CD4-positive, alpha-beta T cell treated with Interleukin-15 for 1 hour (primary cell): ENCODE measurements at places on chromosomes 2 and 18.

GRCh38 chr2:169131587-169132512 is 62.5 kb downstream of the DHRS9 start:
- no peak for DNase-seq

GRCh38 chr2:206886696-206887095 is 52.6 kb upstream of the CPO start:
- no peak for DNase-seq

DNA sequence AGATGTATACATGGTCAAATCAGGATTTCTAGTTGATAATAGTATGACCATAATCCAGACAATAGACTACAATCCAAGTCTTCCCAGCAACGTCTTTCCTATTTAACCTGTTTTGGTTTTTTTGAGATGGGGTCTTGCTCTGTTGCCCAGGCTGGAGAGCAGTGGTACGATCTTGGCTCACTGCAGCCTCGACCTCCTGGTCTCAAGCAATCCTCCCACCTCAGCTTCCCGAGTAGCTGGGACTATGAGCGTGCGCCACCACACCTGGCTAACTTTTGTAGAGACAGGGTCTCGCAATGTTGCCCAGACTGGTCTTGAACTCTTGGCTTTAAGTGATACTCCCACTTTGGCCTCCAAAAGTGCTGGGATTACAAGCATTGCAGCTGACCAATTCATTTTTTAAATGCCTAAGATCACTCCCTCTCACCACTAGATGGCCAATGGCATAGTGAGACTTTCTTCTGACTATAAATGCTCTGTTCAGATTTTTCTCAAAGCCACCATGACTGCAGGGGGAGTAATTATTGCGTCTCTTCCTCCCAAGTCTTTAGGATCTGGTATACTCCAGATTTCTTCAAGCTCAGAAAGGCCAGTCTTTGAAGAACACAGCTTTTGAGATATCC is 47.6 kb downstream of the HNRNPLL start:
- DNase-seq, result no peak

GRCh38 chr2:98912221-98912851 is 23.7 kb downstream of the CRACDL start:
- DNase-seq, result no peak

DNA sequence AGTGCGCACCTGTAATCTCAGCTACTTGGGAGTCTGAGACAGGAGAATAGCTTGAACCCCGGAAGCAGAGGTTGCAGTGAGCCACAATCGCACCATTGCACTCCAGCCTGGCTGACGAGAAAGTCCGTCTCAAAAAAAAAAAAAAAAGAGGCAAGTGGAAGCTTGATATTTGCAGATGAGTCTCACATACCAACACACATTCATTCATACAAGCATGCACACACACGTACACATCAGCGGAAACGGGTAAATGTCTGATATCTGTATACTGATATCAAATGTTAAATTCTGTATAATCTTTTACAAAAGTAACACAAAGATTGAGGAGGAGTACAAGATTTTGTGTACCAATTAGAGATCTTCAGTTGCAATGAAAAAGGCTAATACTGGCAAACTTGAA is 47.8 kb upstream of the SPOPL start:
- no peak for DNase-seq

- no peak for DNase-seq
These were observed 174.5 kb downstream of the CTIF start for GRCh38 chr18:48713309-48713708.

DNA sequence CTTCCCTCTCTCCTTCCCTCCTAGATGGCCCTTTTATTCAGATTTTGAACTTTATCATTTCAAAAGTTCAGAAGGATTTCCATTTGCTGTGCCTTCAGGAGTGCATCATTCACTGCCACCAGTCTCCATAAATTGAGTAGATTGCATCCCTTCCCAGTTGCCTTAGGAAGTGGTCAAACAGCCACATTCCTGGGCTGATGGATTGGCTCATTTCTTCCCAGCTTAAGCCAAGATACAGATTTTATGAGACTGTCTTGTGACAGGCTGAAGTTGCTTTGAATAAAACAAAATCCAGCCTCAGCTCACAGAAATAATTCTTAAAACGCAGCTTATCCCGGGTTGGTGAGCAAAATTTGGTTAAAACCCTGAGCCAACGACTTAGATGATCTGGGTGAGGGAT is 9.8 kb downstream of the NRP2 start:
- DNase-seq, result no peak

- no peak for DNase-seq
These were observed 1081.2 kb downstream of the SOCS6 start for GRCh38 chr18:71370095-71370494.
